PC-3 (cell line): ENCODE measurements at places on chromosomes 16 and 17. TPM values are rescaled to one million over a fixed set of nuclear protein-coding genes. Genes with fewer than 3 reads are reported as not detected.

DRC3 gene
- 1.9 and 2.2 TPM in 2 replicates for total RNA-seq

DNA sequence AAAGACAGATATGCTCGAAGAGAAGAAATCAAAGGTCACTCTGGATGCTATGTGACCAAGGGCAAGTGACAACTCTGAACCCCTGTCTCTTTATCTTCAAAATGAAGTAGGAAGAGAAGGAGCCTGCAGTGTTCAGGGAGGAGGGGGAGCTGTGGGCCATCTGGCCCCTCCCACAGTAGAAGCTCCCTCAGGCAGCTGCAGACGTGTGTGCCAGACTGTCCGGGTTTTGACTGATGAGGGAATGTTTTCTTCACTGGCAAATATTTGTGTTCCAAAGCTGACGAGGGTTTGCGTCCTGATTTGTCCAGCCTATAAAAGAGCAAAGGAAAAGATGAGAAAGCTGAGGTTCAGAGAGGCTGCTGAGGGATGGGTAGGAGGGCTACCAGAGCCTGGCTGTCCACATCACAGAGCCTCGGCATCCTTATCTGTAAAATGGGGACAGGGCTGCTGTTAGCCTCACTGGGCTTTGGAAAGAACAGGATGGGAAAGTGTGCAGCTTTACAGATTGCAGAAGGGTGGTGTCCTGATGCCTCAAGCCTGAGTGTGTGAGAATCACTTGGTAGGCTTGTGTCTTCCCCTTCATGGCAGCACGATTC, 1.8 kb upstream of the GINS2 start:
- no peak for DNase-seq

SNAI3 gene
- 0.22 and 0.46 TPM in 2 replicates for total RNA-seq

DNA sequence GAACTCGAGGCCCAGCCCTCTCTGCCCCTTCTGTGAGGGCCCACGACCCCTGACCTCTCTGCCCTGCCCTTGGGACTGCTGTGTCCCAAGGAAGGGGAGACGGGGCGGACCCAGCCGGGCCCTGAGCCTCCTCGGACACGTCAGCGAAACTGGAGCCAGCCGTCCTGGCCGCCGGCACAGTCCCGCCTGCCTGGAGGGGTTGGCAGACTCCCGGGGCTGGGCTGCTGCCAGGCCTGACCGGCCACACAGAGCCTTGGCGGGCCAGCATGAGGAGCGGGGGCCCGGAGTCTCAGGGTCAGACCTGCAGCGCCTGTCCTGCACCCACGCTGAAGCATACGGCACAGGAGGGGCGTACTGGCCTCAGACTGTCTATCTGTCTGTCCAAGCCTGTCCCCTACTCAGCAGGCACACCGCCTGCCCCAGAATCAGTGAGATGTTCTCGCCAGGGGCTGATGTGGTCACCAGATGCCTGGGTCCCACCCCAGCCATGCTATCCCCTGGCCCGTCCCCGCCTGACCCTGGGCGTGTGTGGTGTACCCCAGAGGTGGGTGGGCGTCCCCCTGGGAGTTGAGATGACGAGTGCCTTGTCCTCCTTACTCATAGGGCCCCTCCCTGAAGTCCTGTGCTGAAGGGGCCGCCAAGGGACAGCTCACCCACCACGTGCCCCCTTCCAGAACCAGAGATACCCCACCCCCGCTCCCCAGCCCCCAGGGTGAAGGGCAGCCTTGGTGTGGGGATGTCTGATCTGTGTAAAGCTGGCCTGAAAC, 4.7 kb downstream of the VASN start:
- peak; percentile 60 for DNase-seq

FSCN2 gene
- 0.87 and 2.4 TPM in 2 replicates for total RNA-seq

GRCh38 chr16:19555938-19556771, 652 bp downstream of the VPS35L start:
- peak; percentile 6 for DNase-seq

ZNF646 gene
- 5.5 and 8.5 TPM in 2 replicates for total RNA-seq

GRCh38 chr17:80021600-80021999, 14.1 kb downstream of the TBC1D16 start:
- DNase-seq: no peak

DNA sequence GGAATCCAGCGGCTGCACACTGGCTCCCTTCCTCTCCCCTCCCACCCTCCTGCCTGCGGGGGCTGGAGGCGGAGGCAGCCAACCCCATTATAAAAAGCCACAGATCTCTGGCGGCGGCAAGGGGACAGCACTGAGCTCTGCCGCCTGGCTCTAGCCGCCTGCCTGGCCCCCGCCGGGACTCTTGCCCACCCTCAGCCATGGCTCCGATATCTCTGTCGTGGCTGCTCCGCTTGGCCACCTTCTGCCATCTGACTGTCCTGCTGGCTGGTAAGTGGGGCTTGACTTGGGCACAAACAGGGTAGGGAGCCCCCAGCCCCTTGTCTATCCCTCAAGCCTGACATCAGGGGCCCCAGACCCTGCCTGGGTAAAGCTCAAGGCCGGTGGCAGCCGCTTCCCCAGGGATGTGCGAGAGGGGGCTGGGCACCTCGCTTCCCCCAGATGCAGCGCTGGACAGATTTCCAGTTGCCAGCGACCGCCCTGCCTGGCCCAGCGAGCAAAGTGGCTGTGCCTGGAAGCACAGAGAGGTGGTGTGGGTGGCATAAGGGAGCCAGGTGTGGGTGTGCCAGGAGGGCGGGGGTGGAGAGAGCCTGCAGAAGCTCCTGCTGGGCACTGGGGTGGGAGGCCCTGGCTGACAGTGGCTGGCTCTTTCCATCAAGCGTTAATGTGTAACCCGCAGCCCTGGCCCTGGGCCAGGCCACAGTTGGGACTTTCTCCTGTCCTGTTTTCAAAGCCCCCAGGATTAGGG, at the start of gene CX3CL1:
Gene CX3CL1 (plus strand): TSS at position 119 of the 745 bp plus-strand sequence. CDS start 79 bp downstream, at position 198.
- no peak for DNase-seq

GJD3 gene
- total RNA-seq: not detected in 2 replicates

GRCh38 chr16:62240722-62241121, 204.5 kb upstream of the CDH8 start:
- no peak for DNase-seq

- no peak for DNase-seq
These were observed 6.7 kb downstream of the USP7 start for GRCh38 chr16:8957063-8957397.

- DNase-seq: peak; percentile 83
These were observed 47.0 kb upstream of the AMZ2 start for GRCh38 chr17:68200689-68201417.

DNA sequence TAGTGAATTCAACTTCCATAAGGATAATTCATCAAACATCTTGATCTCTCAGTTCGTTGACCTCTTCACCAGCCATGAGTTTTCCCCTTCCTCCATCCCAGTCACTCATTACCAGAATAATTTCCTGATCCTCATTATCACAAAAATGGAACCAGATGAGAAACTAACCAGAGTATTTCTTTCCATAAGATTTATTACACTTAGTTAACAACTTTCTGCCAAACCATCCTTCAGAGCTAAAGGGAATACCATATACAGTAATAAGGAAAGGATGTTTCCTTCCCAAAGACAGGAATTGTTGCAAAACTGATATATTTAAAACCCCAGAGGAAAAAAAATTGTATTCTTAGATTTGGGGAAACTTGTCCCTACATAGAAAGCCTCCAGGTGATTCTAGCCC, 8.6 kb downstream of the KRTAP29-1 start:
- DNase-seq: no peak

GRCh38 chr16:2532494-2533141, 1.4 kb upstream of the CEMP1 start:
- DNase-seq: peak; percentile 64

GRCh38 chr16:27237219-27238015, 31.2 kb downstream of the NSMCE1 start:
- no peak for DNase-seq

DNA sequence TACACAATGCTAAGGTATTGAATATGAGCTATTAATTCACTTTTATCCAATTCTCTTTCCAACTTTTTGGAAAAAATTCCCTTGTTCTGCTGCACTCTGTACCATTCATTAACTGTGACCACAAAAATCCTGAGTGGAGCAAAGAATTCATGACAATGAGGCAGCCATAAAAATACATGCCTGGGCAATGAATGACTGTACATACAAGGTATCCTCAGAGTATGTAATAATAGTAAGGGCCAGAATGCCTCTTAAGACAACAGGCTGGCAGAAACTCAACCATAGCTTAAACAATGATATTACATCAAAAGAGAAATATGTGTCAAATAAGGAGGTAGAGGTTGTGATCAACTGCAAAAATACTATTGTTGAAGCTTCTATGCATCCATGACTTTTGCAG, 74.7 kb upstream of the CA10 start:
- DNase-seq: no peak

DNA sequence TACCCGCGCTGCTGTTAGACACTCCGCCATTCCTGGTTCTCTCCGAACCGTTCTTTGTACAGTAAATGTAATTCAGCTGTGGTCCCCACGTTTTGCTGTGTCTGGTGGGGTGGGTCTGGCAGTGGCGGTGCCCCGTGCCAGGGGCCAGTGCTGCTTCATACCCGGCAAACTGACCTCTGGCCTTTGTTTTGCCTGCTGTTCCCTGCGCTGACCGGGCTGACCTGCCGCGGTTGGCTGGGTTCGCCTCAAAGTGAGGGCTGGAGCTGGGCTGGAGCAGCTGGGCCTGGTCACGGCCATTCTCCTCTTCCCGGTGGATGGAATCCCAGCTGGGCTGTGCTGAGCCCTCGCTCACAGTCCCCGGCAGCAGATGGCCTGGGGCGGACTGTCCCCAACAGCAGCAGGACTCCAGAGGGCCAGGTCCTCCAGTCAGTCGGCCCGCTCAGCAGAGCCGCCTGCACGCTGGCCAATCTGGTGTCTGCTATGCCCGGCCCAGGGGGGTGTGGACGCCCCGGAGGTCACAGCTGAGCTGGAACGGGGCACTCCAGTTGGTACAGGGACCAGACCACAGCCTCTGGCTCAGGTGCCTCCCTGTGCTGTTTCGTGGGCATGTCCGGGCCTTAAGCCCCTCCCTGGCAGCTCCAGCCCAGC, 1.5 kb upstream of the WFIKKN1 start:
- DNase-seq: no peak

GRCh38 chr16:74991593-74992403, 6.9 kb upstream of the WDR59 start:
- no peak for DNase-seq

DNA sequence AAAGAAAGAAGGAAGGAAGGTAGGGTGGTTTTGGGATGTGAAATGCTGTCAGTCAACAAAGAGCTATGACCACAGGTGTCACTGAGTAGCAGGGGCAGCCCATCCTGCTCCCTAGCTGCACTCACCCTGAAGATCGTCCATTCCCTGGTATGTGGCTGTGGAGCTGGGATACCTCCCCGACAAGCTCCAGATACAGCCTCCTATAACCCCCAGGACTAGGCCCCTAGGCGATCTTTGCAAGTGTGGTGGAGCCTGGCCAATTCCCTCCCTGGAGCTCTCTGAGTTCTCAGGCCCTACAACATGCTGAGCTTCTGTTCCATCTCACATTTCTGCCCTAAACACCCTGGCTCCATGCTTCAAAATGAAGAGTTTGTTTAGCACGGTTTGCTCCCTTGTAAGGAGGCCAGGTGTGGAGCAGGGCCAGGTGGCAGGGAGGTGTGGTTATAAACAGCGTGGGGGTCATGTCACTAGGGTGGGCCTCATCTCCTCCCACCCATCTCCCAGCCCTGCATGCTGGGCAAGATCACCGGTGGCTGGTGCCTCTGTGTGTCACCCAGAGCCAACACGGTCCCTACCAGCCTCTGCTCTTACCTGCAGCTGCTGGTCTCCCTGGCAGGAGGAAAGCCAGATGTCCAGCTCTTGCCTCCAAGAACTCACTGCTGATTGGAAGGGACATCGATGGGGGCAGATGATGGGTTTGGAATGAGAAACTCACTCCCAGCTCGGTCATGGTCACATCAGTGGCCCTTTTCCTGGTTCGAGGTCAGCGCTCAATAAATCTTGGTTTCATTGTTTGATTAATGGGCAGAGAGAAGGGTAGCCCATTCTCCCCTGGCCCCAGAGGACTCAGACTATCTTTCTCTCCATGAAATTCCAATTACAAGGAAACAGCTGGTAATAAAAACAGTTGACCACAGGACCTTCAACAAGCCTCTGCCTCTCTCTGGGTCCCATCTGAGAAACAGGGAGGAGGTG, 511.0 kb upstream of the CDH5 start:
- no peak for DNase-seq

PPL gene
- 18.8 and 22.8 TPM in 2 replicates for total RNA-seq

TEKT5 gene
- not detected in 2 replicates for total RNA-seq

KRTAP2-3 gene
- 10.8 and 12.4 TPM in 2 replicates for total RNA-seq

GRCh38 chr16:80804526-80805383, at the start of gene CDYL2:
Gene CDYL2 (minus strand): TSS chr16:80804598. CDS start chr16:80804173, 425 bp downstream.
- peak; percentile 57 for DNase-seq

GRCh38 chr17:51397361-51398127, 137.2 kb downstream of the UTP18 start:
- DNase-seq: peak; percentile 88

- no peak for DNase-seq
These were observed 32.1 kb downstream of the NKD1 start for GRCh38 chr16:50580180-50580798.

GRCh38 chr17:7119314-7119713, 4.7 kb upstream of the ASGR2 start:
- no peak for DNase-seq

DNA sequence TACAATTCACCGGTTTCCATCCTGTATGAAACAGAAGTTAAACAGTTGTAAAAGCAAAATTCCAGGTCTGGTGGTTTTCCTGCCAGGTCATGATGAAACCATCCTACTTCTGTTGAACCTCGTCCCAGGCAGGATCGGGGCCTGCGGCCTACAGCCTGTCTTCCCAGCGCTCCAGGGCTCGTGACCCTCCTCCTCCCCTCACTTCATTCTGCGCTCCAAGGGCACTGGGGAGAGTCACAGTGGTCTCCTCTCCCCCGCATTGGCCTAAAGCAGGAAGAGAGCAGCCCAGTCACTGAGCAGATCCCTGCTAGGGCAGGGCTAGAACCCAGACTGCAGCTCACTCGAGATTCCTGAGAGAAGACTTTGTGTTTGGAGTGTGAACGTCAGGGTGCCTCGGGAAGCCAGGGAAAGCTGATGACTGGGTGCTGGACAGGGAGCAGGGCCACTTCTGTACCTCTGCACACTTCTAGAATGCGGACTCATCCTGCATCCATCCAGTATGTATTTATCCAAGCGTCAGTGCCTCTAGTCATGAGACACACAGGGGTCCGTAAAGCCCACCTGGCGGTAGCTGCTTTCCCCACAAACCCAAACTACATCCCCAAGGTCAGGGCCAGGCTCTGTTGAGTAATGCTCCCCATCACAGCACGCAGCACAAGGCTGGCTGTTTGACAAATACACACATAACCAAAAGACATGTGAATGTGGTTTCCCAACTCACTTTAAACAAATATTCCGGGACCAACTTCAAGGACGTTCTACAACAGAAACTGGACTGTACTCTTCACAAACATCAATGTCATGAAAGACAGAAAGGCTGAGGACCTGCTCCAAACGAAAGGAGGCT, 1.7 kb upstream of the ITGAE start:
- peak; percentile 79 for DNase-seq

DNA sequence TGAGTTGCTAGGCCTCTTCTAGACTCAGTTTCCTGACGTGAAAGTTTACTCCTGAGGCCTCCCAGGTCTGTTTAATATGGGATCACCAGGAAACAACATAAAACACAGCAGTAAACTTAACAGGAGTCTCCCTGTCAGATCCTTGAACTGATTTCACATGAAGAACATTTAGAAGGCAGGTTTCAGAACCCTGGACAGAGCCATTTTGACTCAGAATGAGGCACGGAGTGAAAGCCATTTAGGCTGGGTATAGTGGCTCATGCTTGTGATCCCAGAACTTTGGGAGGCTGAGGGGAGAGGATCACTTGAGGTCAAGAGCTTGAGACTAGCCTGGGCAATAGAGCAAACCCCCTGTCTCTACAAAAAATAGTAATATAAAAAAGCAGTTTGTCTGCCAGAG, 289.1 kb downstream of the CA10 start:
- peak; percentile 64 for DNase-seq
